ENCODE measurements at places on chromosomes 5 and 9.

- DNase-seq, result no peak
These were observed 1246.0 kb upstream of the DMAC1 start for GRCh38 chr9:9045572-9045971.

- DNase-seq, result no peak
These were observed 337.6 kb upstream of the SEMA6A start for GRCh38 chr5:116912221-116912620.

GRCh38 chr9:101486693-101487442, 46.8 kb upstream of the RNF20 start:
- peak; percentile 80 for DNase-seq

DNA sequence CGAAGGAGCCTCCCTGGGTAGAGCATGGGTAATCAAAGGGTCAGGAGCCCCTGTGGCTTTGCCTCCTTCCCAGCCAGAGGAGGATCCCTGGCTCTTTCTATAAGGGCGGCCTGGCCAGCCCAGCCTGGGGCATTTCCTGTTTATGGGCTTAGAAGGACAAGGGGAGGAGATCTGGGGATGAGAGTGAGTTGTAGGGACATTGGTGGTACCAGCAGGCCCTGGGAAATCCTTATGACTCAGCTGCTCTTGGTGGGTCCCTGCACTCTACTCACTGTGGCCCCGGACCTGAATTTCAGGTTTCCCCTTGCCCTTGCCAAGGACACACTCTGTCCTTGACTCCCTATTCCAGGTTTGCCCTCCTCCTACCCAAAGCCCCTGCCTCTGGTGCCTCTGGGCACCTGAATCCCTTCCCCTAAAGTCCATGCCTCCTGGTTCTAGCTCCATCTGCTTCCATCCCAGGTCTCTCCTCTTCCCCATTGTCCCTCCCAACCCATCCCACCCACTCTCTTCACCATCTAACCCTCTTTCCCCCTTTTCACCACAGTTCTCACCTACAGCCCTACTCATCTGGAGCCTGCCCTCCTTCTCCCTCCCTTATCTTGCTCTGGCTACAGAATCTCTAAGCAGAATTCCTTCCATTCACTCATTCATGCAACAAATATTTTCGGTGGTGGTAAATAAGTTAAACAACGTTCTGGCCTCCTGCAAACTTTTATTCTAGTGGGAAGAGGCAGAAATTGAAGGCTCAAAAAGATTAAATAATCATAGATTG, 34.9 kb downstream of the PCDH1 start:
- DNase-seq, result no peak

GRCh38 chr5:137822158-137822764, 45.4 kb upstream of the MYOT start:
- DNase-seq, result peak; percentile 49

All from AG20443 (cell line).